ENCODE measurements at places on chromosomes 12 and 14.

DNA sequence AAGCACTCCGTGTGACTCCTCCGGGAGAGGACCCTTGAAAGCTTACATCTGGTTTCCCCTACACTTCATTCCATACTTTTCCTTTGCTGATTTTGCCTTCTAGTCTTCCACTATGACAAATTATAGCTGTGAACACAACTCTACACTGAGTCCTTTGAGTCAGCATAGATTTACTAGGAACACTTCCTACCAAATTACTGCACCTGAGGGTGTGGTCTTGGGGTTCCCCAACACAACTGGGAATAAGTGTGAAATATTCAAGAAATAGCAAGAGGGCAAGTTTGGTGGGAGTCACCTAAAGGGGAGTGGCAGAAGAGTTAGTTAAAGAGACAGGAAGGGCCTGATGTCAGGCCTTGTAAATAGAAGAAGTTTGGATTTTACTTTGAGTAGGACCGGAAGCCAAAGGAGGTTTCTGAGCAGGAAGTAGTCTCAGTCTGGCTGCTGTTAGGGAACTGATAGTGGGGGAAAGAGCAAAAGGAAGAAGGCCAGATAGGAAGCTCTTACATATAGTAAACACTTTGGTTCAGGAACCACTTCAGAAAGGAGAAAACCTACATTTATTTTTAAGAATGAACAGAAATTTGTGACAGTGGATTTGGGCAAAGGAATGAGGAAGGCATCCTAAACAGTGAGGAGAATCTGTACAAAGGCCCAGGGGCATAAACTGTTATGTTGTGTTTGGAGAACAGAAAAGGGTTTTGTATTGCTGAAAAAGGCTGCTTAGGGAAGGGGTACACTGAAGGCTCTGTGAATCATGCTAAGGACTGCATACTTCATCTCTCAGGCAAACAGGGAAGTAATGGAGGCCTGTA lies 14.2 kb downstream of the SEL1L start:
- DNase-seq: no peak

DNA sequence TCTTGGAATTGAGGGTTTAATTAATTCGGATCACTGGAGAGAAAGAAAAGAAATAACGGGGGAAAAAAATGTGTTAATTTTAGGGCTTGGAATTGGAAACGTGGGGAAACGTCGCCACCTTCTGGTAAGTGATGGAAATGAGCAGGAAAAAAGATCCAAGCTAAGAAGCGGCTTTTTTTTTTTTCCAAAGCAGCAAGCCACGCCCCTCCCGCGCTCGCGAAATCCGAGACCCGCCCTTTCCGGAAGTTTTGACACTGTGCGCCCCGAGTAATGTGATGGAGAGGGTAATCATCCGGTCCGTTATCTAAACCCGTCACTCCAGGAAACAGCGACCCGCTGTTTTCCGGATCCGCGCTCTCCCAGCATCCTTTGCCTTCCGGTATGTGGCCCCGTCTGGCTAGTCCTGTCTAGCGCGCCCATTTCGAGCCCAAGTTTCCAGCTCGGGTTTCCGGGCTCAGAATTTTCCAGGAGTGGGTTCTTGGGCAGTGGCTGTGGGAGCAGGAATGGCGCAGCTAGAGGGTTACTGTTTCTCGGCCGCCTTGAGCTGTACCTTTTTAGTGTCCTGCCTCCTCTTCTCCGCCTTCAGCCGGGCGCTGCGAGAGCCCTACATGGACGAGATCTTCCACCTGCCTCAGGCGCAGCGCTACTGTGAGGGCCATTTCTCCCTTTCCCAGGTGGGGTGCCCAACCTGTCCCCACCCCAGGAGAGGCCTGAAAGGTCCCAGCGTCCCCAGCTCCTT lies at the start of gene ALG10B:
ALG10B (plus strand) TSS at position 384 of the 739 bp plus-strand sequence; CDS start at position 504, 120 bp downstream.
- DNase-seq: peak; percentile 98

DNA sequence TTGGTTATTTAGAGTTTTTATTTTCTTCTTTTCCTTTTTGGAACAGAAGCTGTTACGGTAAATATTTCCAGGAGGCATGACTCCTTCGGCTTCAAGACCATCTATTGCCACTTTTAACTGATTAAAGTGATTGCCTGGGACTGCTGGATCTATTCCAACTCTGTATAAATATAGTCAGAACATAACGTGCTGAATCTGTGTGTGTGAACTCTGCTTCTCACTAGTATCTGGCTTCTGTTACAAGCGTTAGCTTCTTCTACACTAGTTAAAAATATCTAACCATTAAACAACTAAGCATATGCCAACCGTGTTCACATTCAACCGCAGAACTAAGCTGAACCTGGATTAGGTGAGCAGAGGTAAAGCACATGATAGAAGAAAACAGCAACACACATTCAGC lies 49.0 kb downstream of the TMTC1 start:
- no peak for DNase-seq

GRCh38 chr12:40335991-40336390 lies 111.2 kb downstream of the LRRK2 start:
- DNase-seq: no peak

GRCh38 chr12:5868625-5869295 lies 76.3 kb downstream of the ANO2 start:
- DNase-seq: no peak

DNA sequence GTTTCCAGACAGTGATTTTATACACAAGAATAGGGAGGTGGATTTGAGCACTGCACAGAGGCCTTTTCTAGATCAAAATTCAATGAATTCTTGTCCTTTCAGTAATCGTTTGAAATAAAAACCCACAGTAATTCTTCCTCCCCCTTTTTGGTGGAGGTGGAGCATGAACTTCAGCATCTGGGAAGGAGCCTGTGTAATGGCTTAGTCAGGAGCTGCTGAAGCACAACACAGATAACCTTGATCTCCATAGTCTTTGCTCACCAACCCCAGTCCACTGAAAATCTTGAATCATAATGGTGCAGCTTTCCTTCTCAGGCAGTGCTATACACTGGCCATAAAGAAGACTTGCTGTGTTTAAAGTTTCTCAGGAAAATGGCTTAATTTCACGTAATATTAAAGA lies 6.4 kb upstream of the TBPL2 start:
- DNase-seq: peak; percentile 22

DNA sequence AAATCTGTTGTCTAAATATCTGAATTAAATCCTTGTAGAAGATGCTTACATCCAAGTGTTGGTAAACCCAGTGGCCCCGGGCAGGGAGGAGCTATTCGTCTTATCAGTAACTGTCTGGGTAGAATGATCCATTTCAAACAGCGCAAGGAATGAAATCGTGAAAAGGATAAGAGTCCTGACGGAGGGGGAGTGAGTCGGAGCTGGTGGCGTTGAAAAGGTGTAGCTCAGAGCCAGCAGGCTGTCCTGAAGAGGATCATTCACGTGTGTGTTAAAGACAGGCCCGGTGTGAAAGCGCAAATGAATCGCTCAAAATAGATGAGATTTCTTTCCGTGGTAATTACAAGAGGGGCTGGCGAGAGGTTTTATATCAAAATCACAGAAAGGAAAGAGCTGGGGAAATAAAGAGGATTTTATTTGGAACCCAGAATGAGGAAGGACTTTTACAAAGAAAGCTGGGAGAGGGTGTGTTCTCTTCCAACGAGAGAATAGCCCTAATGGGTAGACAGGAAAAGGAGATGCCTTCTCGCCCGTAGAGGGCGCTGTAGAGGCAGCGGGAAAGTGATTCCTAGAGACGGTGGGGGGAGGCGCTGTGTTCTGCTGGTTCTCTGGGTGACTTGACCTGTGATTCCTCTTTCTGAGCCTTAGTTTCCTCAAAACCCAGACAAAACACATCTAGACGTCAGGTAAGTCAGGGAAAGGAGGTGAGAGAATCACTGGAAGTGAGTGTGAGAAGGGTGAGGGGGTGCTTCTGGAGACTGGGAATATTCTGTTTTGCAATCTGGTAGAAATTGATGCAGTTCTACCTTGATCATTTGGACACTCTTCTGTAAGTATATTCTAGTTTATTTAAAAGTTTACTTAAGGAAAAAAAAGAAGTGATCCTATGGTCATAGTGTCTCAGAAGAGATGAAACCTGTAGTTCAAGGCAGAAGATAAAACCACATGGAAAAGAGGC lies 39.3 kb downstream of the SRRM4 start:
- DNase-seq: peak; percentile 17

GRCh38 chr12:120321382-120322202 lies 6.0 kb downstream of the PLA2G1B start:
- DNase-seq: no peak

DNA sequence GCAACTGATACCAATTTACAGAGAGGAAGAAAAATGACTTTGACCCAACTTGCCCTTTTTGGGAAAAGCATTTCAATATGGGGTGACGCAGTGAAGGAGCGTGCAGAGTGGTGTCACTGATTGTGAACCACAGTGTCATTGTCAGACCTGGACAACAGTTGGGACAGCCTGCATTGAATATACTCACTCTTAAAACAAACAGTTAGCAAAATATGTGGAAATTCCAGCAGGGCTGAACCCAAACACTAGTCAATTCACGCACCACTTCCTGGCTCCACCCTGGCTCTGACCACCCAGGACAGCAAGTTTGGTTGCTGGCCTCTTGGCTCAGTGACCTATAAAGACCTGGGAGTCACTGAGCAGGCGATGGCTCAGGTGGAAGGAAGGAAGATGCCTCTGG lies 61.3 kb downstream of the NOS1 start:
- DNase-seq: no peak

DNA sequence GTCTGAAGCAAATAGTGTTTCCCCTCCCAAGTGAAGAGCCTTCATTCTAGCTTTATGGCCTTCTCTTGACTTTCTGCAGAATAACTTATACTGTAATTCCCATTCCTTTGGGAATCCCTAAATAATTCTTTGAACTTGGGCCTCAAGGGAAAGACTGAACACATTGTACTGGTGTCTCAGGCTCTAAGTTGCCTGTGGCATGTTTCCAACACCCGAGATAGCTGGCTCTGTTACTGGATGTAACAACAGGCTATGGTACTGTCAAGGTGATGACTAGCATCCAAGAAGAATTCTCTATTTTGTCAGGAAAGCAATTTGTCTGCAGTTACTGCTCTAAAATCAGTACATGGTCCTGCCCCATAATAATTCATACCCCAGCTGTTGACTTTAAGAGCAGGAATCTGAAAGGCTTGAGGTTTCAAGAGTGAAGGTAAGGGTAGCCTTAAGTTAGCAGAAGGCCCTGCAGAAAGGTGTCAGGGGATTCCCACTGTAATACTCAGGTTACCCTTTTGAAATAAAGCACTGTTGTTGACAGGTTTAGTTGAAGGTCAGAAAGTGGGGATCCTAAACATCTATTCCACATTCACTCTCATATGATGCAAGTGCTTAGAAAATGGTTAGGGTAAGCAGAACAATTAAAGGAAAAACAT lies 5.2 kb downstream of the GPX2 start:
- no peak for DNase-seq

DNA sequence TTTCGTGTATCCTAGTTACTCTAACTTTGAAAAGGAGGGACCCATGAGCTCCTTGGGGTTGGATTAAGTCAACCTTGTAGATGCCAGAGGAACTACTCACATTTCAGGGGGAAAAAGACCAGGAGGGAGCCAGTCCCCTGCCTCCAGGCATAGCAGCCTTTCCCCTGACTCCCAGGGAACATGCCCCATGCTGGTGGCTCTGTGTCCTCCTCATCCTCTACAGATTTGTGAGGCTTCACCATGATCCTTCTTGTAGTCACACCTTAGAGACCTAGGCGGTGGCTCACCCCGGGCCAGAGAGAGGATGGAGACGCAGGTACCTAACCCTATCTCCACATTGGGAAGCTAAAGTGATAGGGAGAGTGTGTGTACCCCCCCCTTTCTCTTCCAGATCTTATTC lies 16.0 kb upstream of the PPP1R1A start:
- DNase-seq: no peak

DNA sequence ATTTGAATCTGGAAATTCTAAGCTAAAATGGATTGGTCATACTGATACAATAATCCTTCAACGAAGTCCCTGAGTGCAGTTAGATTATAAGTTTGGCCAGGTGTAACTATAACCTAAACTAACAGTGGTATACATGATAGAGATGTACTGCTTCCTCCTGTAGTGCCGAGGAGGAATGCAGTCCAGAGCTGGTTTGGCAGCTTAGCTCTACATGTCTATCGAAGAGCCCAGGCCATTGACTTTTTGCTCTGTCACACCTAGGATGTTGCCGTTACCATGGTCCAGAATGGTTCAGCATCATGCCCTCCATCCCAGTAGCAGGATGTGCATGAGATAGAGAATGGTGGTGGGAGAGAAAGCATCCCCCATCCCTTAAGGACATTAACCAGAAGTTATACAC lies 318.1 kb downstream of the ZFP36L1 start:
- no peak for DNase-seq

GRCh38 chr12:8087666-8088065 lies 5.6 kb downstream of the NECAP1 start:
- no peak for DNase-seq

GRCh38 chr12:53214687-53215455 lies 7.8 kb upstream of the ITGB7 start:
- no peak for DNase-seq

DNA sequence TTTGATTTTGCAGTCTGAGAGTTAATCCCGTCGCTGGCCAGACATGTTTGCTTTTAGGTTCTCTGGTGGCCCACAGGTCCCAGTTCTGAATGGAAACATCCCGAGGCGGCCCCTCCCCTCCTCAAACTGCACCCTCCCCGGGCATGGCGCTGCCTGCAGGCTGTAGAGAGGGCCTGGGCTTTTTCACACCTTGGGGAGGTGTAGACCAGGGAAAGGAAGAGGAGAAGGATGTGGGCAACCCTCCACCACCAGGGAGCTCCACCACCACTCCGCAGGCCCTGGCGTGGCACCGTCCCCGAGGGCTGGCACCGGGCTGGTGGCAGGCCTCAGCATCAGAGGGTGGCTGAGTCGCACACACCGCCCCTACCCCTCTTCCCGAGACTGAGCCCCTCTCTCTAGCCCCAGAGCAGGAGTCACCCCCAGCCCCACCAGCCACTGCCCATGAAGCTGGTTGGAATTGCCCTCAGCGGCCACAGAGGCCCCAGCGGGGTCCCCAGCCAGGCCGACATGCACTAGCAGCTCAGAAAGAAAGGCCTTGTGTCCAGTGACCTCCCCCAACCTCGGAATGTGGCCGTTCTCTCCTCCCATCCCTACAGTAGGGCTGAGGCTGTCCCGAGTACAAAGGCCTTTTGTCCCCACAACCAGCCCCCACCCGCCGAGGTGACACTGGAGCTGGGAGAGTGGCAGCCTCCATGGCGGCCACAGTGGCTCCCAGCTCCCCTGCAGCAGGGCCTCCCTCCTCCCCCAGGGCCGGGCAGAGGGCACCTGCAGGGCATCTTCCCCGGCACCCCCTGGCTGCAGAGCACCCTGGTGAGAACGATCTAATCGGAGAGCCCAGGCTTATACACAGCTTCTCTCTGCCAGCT lies 23.5 kb upstream of the INF2 start:
- DNase-seq: no peak

- peak; percentile 45 for DNase-seq
Observed at GRCh38 chr12:24078318-24078765, 128.9 kb upstream of the SOX5 start.

- no peak for DNase-seq
Observed at GRCh38 chr12:27524494-27524835, 459 bp downstream of the PPFIBP1 start.

DNA sequence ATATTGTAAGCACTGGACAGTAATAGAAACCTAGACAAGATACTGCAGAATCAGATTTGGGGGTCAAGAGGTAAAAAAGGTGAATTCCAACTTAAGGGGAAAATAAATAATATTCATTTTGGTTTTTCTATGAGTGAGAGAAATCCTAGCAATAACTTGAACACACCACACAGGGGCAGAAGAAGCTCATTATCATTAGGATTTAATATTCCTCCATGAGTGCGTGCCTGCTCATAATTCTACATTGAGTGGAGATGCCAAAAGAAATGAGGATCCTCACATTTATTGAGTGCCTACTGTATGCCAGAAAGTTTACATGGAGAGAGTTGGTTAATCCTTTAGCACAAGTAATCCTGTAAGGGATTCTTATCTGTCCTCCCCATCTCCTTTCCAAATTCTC lies 40.5 kb upstream of the C14orf132 start:
- peak; percentile 10 for DNase-seq

GRCh38 chr12:30973175-30973574 lies 46.6 kb downstream of the TSPAN11 start:
- DNase-seq: no peak
